ENCODE measurements at places on chromosomes 5 and 9.

DNA sequence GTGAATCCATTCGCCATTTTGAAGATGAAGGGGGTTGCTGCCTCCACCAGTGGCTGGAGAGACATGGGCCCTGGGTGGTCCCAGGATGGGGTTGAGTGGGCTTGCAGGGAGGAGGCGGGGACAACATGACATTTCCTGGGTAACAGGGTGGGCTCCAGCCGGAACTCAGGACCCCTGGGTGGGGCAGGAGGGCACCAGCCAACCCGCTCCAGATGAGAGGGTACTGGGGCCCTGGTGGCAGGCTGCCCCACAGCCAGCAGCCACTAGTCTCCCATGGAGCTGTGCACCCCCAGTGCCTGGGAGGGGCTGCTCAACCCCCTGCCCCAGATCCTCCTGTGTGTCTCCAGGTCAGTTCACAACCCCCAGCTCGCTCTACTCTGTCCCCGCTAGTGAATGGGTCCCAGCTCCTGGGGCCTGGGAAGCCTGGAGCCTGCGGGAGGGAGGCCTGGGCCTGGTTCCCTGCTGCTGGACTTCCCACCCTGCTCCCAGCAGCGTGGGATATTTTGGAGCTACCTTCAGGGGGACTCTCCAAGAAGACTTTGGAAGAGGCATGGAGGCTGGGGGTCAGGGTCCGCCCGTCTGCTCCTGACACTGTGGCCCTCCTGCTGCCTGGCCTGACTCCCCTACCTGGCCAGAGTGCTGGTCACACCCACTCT lies 55.9 kb downstream of the AHRR start:
- DNase-seq, result no peak

DNA sequence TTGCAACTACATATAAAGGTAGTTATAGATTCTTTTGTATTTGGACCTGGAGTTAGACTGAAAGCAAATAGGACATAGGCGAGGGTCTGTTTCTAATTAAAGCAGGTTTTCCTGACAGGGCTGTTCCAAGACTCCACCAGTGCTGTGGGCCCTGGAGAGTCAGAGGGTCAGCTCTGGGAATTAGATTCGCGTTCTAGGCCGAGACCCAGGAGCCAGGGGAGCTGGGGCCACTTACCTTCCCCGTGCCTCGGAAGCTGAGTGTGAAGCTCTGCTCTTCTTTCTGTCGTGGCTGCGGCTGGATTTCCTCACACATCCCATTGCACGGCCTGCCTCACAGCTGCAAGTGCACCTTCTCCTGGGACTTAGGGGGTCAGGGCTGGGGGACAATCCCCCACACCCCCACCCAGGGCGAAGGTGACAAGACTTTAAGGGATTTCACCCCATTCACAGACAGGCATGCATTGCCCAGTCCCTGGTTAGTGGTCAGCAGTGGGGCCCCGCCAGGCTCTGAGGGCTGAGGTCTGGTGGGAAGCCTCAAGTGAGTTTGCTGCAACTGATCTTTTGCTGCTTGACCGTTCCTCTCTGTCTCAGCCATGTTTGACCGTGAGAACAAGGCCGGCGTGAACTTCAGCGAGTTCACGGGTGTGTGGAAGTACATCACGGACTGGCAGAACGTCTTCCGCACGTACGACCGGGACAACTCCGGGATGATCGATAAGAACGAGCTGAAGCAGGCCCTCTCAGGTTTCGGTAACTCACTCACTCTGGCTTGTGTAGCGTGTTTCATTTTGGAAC lies 15.3 kb upstream of the AHRR start:
- DNase-seq, result no peak

DNA sequence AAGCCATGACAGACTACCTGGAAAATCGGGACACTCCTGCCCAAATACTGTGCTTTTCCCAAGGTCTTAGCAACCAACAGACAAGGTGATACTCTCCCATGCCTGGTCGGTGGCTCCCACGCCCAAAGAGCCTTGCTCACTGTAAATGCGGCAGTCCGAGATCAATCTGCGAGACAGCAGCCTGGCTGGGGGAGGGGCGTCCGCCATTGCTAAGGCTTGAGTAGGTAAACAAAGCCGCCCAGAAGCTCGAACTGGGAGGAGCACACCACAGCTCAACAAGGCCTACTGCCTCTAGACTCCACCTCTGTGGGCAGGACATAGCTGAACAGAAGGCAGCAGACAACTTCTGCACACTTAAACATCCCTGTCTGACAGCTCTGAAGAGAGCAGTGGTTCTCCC lies 272.1 kb upstream of the CCNG1 start:
- no peak for DNase-seq

DNA sequence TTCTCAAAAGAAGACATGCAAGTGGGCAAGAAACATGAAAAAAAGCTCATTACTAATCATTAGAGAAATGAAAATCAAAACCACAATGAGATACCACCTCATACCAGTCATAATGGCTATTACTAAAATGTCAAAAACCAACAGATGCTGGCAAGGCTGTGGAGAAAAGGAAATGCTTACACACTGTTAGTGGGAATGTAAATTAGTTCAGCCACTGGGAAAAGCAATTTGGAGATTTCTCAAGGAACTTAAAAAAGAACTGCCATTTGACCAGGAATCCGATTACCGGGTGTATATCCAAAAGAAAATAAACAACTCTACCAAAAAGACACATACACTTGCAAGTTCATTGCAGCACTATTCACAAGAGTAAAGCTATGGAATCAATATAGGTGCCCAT lies 595.4 kb upstream of the RIOK2 start:
- no peak for DNase-seq

DNA sequence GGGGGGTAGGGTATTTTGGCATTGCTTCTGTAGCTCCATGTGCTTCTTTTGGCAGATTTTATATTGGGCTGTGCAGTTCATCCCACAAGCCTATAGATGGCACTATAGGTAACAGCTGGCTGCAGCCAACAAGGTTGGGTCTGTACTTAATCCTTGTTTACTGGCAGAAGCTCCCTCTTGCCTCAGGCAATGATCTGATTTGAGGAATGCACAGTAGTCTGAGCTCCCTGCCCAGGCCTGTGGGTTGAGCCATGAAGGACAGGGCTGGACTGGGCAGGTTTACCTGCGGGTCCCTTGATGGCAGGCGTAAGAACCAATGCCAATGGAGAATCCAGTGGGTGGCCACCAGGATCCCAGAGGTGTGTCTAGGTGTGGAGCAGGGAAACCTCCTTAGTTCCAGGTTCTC lies 11.7 kb upstream of the OR1J2 start:
- DNase-seq, result no peak

GRCh38 chr9:113934829-113935676 lies 58.9 kb downstream of the ZNF618 start:
- DNase-seq, result no peak

- DNase-seq, result no peak
Measured at GRCh38 chr9:426264-426663, 211.6 kb downstream of the DOCK8 start.

DNA sequence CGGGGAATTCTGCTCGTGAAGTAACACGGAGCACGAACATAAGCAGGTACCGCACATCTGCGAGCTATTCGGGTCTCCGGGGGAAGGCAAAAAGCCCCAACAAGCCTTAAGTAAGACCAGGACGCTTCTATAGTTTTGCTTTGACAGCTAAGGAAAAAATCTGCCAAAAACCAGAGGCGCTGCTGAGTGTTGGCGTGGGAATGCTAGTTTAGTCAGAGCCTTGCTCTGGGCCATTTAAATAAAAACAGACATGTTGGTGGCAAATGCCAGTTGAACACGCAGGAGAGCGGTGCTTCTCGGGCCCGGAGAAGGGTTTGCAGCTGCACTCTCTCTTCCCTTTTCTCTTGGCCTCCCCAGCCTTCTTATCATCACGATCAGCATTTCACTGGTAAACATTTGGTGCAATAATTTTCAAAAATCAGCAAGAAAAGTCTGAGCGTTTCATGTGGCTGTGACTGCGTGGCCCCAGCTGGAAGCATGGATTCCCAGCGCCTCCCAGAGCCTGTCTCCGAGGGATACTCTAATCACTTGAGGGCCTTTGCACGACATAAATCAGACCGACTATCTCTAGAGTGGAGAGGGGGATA lies 6.4 kb upstream of the NOTCH1 start:
- DNase-seq, result no peak

DNA sequence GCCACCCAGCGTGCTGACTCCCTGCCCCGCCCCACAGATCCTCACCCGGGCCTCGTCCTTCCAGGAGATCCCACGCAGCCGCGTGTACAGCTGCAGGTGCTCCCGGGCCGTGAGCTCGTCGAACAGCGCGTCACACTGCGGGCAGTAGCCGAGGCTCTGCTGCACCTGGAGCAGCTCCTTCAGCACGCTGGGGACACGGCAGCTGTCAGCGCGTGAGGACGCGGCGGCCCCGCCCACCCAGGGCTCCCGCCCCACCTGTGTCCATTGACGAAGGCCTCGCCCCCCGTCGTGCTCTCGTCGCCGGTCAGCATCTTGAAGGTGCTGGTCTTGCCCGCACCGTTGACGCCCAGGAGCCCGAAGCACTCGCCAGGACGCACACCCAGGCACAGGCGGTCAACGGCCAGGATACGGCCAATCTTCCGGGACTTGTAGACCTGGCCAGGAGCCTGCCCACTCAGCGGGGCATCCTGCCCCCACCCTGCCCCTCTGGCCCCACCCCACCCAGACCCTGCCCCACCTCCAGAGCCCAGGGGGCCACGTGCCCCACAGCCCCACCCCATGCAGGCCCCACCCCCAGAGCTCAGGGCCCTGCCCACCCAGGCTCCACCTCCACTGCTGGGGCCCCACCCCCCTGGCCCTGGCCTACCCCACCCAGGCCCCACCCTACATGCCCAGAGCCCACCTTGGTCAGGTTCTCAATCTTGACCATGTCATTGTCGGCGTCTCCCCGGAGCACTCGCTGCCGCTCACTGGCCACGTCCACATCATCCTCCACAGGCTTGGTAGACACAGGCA lies 13.8 kb upstream of the CLIC3 start:
- no peak for DNase-seq

- DNase-seq, result no peak
Measured at GRCh38 chr5:131991593-131992324, 19.7 kb downstream of the ACSL6 start.

DNA sequence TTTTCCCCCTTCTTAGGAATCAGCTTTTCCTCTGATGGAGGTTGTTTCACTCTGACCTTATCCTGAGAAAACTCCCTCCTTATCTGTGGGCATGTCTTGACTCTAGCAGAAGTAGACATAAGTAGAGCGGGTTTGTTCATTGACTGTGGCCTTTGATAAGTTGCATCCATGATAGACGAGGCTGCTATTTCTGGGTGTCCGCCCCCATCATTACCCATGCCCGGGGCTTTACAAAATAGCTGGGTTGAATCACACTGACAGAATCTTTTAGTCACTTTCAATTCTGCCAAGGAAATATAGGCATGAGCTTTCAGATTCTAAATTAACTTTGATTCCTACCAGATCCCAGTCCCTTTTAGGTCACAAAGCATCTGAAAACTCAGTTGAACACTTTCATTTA lies 223.8 kb downstream of the SEC61B start:
- DNase-seq, result no peak

DNA sequence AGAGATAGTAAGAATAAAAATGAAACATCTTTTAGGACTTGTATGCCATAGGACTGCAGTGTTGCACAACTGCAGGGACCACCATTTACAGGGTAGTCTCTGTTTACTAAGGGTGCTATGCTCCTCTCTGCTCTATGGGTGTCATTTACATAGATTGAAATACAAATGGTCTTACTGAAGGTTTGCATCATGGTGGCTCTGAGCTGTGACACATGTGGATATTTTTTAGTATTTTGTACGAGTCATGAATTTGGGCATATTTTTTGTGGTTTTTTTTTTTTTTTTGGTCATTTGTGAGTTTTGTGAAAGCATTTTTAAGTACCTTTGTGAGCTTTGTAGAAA lies 47.4 kb downstream of the CSNK1G3 start:
- no peak for DNase-seq

GRCh38 chr5:127096328-127096993 lies 23.2 kb upstream of the C5orf63 start:
- DNase-seq, result no peak

GRCh38 chr9:119282476-119283077 lies 86.7 kb downstream of the BRINP1 start:
- no peak for DNase-seq

GRCh38 chr5:136927571-136927970 lies 562.2 kb upstream of the TRPC7 start:
- DNase-seq, result no peak

GRCh38 chr9:89911721-89912604 lies 307.2 kb downstream of the GADD45G start:
- DNase-seq, result no peak

DNA sequence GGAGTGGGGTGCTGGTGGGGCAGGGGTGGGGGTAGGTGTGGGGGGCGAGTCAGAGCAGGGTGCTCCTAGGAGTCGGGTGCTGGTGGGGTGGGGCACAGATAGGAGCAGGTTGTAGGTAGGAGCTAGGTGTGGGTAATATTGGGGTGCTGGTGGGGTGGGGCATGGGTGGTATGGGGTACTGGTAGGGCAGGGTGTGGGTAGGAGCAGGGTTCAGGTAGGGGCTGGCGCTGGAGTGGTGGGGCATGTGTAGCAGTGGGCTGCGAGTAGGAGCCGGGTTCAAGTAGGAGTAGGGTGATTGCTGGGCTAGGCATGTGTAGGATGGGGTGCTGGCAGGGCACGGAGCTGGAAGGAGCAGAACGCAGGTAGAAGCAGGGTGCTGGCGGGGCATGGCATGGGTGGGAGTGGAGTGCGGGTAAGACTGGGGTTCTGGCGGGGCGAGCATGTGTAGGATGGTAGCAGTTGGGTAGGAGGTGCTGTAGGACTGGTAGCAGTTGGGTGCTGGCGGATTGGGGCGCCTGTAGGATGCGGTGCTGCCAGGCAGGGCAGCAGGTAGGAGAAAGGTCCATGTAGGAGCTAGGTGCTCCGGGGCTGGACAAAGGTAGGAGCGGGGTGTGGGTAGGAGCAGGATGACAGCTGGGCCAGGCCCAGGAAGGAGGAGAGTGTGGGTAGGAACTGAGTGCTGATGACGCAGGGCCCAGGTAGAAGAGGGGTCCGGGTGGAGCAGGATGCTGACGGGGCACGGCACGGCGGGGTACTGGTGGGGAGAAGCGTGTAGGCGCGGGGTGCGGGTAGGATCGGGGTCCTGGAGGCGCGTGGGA lies 105.5 kb upstream of the SIMC1 start:
- DNase-seq, result no peak

DNA sequence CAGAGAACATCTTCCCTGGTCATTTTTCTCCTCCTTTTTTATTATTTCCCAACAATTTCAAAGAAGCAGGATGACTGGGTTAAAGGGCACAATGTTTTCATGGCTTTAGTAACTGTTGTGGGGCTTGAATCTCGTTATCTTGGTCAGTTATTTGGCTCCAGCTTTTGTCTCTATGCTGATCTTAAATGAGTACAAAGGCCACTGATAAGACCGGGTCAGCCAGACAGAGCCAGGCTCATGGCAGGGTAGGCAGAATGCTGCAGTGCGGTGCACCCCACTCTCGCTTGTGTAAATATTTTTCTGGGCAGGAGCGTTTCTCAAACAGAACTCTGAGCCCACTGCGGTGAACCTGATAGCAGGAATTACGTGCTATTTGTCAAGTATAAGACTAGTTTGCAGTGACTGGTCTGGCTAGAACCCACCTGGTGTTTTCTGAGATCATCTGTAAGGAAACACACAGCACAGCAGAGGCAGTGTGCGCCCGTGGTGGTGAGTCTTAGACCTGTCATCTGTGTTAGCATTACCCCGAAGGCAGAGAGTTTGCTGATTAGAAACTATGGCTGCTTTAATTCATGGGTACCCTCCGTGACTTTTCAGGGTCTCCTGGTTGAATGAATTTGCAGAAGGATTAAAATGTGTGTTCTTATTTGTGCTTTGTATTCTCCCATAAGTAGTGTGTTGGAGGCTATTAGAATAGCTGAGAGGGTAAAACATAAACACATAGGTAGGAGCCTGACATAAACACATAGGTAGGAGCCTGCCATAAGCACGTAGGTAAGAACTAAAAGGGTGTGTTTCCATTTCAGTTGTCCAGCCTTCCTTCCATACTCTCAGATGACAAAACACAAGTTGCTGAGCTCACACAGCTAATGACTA lies 158.6 kb upstream of the DMRT1 start:
- DNase-seq, result no peak

- DNase-seq, result no peak
Measured at GRCh38 chr9:123757547-123757946, 172.4 kb downstream of the DENND1A start.

Measured in CD4-positive, alpha-beta T cell (primary cell).